Central memory CD8-positive, alpha-beta T cell (primary cell): ENCODE measurements at places on chromosomes 3 and 15.

GRCh38 chr3:123075359-123075758 is 8.5 kb downstream of the PDIA5 start:
- no peak for DNase-seq
- H3K27ac ChIP-seq, result no peak overlapping the region
- no peak overlapping the region for H3K4me3 ChIP-seq
- no peaks in the 10 kb centered on the region for H3K27me3 ChIP-seq
- no peaks in the 10 kb centered on the region for H3K4me1 ChIP-seq
- peaks cover 2% of the 10 kb centered on the region for H3K36me3 ChIP-seq

GRCh38 chr3:169838511-169839030 is 25.9 kb upstream of the LRRC34 start:
- peaks cover 58% of the 10 kb centered on the region for H3K27me3 ChIP-seq
- no peak overlapping the region for H3K27ac ChIP-seq
- no peaks in the 10 kb centered on the region for H3K4me1 ChIP-seq
- H3K4me3 ChIP-seq, result no peak overlapping the region
- no peaks in the 10 kb centered on the region for H3K36me3 ChIP-seq
- no peak for DNase-seq

- no peaks in the 10 kb centered on the region for H3K27me3 ChIP-seq
- no peak for DNase-seq
- no peaks in the 10 kb centered on the region for H3K36me3 ChIP-seq
- no peaks in the 10 kb centered on the region for H3K4me1 ChIP-seq
- H3K27ac ChIP-seq, result no peak overlapping the region
These were observed 20.9 kb downstream of the GNB4 start for GRCh38 chr3:179430277-179430870.

DNA sequence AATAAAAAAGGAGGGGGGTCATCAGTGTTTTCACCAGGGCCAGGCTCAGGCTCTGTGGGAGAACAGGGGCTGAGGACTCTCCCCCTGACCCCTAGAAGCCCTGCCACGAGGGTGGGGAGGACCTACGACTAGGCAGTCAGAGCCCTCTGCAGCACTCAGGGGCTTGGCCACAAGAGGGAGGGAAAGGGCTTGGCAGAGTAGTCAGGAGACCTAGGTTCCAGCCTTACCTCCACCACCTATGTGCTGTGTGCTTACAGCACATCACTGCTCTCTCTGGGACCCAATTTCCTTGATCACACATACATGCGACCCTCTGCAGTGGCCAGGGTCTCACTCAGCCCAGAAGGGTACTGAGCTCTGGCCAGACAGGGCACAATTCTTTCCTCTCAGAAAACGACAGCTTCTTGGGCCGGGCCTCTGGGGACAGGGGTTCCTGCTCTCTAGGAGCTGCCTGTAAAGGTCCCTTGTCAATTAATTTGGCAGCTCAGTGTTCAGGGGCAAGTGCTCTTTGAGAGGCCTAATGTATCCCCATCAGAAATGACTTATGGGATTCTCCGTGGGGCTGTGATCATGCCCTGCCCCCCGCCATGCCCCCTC is 16.4 kb upstream of the SKIC8 start:
- H3K4me1 ChIP-seq, result no peaks in the 10 kb centered on the region
- peaks cover 23% of the 10 kb centered on the region for H3K27me3 ChIP-seq
- H3K27ac ChIP-seq, result no peak overlapping the region
- DNase-seq, result no peak
- H3K36me3 ChIP-seq, result no peaks in the 10 kb centered on the region
- H3K4me3 ChIP-seq, result no peak overlapping the region

- no peaks in the 10 kb centered on the region for H3K27me3 ChIP-seq
- no peaks in the 10 kb centered on the region for H3K36me3 ChIP-seq
- DNase-seq, result no peak
- H3K4me3 ChIP-seq, result no peak overlapping the region
- no peak overlapping the region for H3K27ac ChIP-seq
These were observed 439.9 kb upstream of the RBMS3 start for GRCh38 chr3:28840976-28841376.

- H3K27me3 ChIP-seq, result peaks cover under 1% of the 10 kb centered on the region
- DNase-seq, result no peak
- no peak overlapping the region for H3K27ac ChIP-seq
- H3K4me1 ChIP-seq, result no peaks in the 10 kb centered on the region
- no peak overlapping the region for H3K4me3 ChIP-seq
These were observed 203.3 kb downstream of the RORA start for GRCh38 chr15:61025781-61026180.

- DNase-seq, result no peak
- H3K27me3 ChIP-seq, result no peaks in the 10 kb centered on the region
- H3K4me1 ChIP-seq, result peaks cover 25% of the 10 kb centered on the region
- H3K36me3 ChIP-seq, result peaks cover 2% of the 10 kb centered on the region
These were observed 30.8 kb downstream of the MUC20 start for GRCh38 chr3:195751560-195751959.

GRCh38 chr15:48622237-48622636 is 23.3 kb downstream of the FBN1 start:
- DNase-seq, result no peak
- no peak overlapping the region for H3K4me3 ChIP-seq
- H3K36me3 ChIP-seq, result no peaks in the 10 kb centered on the region
- no peak overlapping the region for H3K27ac ChIP-seq
- H3K27me3 ChIP-seq, result peaks cover 11% of the 10 kb centered on the region

DNA sequence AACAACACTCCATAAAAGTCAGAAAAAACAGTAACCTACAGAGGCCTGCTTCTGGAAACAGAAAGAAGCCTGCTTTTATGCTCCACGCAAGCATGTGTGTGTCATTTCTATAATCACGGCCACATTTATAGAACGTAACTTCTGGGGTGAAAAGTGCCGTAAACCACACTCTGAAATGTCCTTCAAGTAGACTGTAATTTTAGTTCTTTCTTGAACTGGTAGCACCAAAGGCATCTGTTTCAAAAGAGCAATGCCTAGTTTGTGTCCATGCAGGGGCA is 19.5 kb upstream of the CMTM7 start:
- no peak for DNase-seq
- peaks cover 7% of the 10 kb centered on the region for H3K4me1 ChIP-seq
- no peaks in the 10 kb centered on the region for H3K27me3 ChIP-seq
- H3K4me3 ChIP-seq, result no peak overlapping the region
- no peak overlapping the region for H3K27ac ChIP-seq

GRCh38 chr15:100526027-100526481 is 2.7 kb downstream of the CERS3 start:
- no peak overlapping the region for H3K27ac ChIP-seq
- no peak for DNase-seq
- H3K36me3 ChIP-seq, result no peaks in the 10 kb centered on the region
- no peak overlapping the region for H3K4me3 ChIP-seq
